ENCODE measurements at places on chromosomes 1 and 21. TPM values are rescaled to one million over a fixed set of nuclear protein-coding genes. Genes with fewer than 3 reads are reported as not detected.

OR2G6 gene
- not detected for total RNA-seq

GJA9 gene
- total RNA-seq: not detected

GUCA2B gene
- not detected for total RNA-seq

SLC25A34 gene
- 0.13 TPM for total RNA-seq

KCNJ9 gene
- total RNA-seq: not detected

FAM78B gene
- total RNA-seq: 0.36 TPM

Measured in thoracic aorta endothelial cell (primary cell).